ENCODE measurements at places on chromosomes 5 and 9.

DNA sequence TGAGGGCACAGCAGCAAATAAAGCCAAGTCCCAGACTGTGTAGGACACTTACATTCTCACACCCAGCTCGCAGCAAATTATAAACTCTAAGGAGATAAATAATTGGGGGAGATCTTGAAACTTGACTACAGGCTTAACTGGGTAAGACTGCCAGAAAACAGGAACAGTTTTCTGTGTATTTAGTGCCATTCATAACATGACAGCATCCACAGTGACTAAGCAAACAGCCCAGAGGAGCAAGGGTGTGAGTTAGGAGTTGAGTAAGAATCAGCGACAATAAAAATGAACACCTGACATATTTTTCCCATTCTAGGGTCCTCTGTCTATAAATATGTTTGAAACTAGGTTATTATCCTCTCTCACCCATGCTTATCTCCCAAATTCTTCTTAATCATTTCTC is 370.9 kb upstream of the WWC1 start:
- DNase-seq, result no peak

DNA sequence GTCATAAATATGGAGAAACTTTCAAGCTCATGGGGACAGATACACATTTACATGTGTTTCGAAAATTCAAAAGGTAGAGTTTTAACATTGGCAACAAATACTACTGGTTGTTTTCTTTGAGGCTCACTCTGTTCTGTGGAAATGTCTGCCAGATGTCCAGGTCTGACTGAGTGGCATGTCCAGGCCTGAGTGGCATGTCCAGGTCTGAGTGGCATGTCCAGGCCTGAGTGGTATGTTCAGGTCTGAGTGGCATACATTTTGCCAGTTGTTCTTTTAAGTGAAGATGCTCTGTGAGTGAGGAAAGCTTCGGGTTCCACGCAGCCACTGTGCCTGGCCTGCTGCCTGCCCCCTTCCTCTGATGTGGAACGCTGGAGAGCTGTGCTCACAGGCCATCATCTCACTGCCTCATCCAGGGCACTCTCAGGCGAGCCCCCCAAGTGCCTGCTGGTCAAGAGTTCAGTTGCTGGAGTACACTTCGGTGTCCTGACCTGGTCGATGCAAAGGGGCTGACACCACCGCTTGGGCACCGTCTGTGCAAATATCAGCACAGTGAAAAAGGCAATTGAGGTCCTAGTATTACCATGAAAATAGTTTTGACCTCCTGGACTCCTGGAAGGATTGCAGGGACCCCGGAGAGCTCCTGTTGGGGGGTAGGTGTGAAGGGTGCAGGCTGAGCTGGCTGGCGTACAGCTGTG is 89.9 kb downstream of the EHMT1 start:
- no peak for DNase-seq

- peak; percentile 80 for DNase-seq
Measured at GRCh38 chr5:59039296-59040023, 456.6 kb downstream of the RAB3C start.

DNA sequence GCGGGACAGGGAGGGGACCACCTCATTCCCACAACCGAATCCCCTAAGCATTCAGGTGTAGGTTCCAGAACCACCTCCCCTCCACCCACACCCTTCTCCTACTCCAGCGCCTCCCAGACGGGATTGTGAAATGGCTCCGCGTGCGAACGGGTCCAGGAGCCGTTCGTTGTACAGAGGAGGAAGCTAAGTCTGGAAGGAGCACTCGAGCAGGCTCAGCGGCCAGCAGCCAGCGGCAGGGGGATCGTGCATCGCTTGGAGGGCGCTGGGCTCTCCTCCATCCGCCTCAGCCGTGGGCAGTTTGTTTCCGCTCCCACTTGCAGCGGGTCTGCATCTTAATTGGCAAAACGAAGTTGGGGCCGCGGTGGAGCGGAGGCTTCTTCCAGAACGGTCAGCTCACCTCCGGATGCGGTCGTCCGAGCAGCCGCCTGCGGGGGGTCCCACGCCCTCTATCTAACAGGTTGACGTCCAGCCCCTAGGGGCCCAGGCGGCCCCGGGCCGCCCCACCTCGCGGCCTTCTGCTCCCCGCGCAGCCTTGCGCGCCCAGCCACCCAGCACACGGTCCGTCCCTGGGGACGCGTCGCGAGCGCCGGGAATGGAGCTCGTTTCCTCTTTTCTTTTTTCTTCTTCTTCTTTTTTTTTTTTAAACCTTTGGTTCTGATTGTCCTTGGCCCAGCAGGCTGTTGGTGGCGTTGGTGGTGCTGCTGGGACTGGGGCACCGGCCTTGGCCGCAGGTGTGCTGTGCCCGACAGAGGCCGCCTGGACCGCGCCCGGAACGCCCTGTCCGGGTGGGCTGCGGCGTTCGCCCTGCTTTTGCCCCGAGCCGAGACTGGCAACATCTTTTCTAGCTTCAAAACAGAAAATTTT is 3.9 kb upstream of the BARX1 start:
- no peak for DNase-seq

- DNase-seq, result no peak
Measured at GRCh38 chr5:91598216-91598615, 215.1 kb upstream of the ARRDC3 start.

- DNase-seq, result no peak
Measured at GRCh38 chr5:5793242-5794117, 371.0 kb downstream of the ICE1 start.

GRCh38 chr5:79975422-79975821 is 15.6 kb downstream of the MTX3 start:
- no peak for DNase-seq

GRCh38 chr9:124312290-124313265 is 54.8 kb downstream of the NEK6 start:
- DNase-seq, result no peak

DNA sequence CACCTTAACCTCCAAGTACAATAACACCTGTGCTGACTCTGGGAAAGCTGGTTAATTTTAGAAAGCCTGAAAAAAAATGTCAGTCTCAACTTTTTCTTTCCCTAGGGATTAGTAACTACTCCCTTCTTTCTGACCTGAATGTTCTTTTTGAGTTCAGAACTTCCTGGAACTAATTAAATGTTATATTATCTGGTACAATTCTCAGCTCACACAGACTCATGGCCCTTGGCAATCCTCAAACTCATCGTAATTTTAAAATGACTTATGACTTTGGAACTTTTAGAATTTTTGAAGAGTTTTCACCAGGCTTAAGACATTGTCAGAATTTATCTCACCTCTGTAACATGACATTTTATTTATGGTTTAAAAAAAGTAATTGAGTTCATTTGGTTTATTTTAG is 315.0 kb downstream of the FER start:
- no peak for DNase-seq

GRCh38 chr5:141783947-141784296 is 94.3 kb downstream of the PCDH1 start:
- no peak for DNase-seq

DNA sequence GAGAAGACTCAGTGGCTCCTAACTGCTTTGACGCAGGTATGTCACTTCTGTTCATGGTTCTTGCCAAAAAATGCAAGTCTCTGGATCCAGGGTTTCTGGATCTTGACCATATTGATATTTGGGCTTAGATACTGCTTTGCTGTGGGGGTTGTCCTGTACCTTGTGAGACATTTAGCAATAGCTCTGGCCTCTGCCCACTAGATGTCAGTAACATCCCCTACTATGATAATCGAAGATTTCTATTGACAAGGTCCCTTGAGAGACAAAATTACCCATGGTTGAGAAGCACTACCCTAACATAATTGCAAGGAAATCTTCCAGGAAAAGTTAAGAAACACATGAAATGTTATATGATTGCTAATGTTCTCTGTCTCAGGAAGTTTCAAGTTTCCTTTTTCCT is 285.4 kb downstream of the TMEM232 start:
- no peak for DNase-seq

GRCh38 chr5:131305138-131305689 is 41.4 kb downstream of the CDC42SE2 start:
- no peak for DNase-seq

DNA sequence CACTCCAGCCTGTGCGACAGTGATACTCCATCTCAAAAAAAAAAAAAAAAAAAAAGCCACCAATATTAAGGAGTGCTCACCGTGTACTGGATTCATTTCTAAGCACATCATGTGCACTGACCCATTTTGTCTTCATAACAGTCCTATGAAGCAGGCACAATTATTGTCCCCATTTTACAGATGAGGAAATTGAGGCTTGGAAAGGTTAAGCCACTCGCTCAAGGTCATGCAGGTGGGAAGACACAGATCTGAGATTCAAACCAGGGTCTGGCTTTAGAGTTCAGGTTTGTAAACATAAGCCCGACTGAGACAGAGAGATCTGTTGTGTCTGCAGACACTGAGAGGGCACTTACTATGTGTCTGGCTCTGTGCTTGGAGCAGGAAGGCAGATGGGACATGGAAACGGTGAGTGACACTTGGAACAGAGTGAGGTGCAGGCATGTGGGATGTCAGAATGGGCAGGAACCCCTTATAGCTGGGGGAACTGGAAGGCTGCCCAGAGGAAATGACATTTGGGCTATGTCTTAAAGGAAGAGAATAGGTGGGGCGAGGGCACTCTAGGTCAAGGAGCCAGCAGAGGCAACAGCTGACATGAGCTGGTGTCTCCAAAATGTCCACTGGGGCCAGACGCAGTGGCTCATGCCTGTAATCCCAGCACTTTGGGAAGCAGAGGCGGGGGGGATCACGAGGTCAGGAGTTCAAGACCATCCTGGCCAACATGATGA is 69.9 kb downstream of the STK10 start:
- no peak for DNase-seq

GRCh38 chr9:69036309-69036708 is 757 bp downstream of the FXN start:
- no peak for DNase-seq

DNA sequence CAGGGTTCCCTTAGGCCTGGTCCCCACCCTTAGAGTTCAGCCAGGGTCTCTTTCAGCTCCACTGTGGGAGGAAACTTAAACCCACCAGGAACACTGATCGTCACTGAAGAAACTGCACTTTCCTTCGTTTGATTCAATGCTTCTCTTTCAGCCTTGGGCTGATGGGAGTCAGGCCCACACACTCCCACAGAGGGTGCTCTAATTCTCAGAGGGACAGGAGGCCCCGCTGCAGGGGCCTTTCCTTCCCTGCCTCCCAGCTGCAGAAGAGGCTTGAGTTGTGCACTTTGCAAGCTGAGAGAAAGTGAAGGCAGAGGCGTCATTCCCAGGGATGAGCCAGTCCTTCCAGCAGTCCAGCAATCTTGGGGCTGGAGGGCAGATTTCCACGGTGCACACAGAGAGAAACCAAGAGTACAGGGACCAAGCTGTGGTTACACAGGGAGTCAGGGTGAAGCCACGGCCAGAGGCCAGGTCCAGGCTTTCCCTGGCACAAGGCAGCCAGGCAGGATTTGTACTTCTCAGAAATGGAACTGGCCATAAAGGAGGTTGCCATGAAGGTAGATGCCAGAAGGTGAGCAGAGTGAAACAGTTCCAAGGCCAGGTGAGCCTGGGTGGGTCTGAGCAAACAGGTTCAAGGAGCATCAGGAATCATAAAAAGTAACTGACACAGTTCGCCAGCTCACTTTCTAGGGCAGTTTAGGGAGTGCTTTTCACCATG is 10.4 kb upstream of the GLIPR2 start:
- DNase-seq, result no peak

DNA sequence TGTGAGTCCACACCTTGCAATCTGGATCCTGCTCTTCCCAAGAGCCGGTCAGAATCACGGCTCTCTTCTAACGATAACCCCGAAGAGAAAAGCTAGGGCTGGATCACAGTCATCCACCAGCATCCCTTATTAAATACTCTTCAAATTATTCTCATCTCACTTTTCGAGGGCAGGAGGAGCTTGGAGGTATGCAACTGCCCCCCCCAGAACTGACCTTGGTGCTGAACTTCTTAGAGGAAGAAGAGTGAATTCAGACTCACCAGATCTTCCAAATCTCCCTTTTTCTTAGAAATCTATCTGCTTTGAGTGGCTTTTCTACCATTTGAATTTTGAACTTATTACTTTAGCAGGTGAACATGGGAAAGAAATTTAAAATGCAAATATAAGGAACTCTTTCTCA is 75.7 kb downstream of the MED10 start:
- no peak for DNase-seq

- DNase-seq, result no peak
Measured at GRCh38 chr9:7756088-7756487, 43.5 kb downstream of the DMAC1 start.

DNA sequence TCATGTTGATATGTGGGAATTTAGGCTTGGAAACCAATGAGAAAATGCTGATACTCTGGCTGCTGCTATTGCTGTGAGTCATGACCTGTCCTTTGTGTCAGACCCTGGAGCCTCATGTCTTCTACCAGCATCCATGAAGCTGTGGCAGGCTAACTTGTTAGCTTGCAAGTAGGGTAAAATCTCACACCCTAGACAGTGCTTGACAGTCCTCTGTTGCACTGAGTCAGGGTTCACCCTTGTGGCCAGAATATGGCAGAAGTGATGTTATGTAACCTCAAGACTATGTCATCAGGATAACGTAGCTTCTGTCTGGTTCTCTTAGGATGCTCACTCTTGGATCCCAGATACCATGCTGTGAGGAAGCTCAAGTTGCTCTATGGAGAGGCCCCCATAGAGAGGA is 110.8 kb downstream of the LHX2 start:
- no peak for DNase-seq

DNA sequence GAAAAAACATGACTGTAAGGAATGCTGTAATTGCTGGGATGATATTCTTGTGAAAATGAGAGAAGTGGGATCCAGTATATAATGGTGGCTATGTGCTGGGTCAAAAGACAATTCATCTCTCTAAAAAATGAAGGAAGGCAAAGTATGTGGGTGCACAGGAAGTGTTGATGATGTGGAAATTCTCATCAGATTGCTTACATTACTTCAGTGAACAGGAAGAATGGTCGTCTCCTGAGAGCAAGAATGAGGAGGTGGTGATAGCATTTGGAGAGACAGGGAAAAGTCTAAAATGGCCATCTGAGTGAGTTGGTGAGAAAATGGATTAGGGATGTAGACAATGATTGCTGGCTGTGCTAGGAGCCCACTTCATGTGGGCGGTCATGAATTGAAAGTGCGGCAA is 253.5 kb upstream of the NREP start:
- DNase-seq, result no peak

GRCh38 chr5:83428126-83428525 is 43.4 kb upstream of the VCAN start:
- no peak for DNase-seq

- DNase-seq, result no peak
Measured at GRCh38 chr9:90074316-90074962, 469.6 kb downstream of the GADD45G start.

- no peak for DNase-seq
Measured at GRCh38 chr5:34608859-34609648, 47.1 kb upstream of the RAI14 start.

GRCh38 chr5:55232271-55232984 is 980 bp downstream of the CCNO start:
- no peak for DNase-seq

All from stimulated activated CD8-positive, alpha-beta memory T cell treated with anti-CD3 and anti-CD28 coated beads, Interleukin-4, amount 100 ng/mL, for 4 hours (primary cell).